ENCODE measurements at places on chromosomes 1 and 21.

GRCh38 chr1:38183096-38183495, 136.5 kb upstream of the POU3F1 start:
- DNase-seq: no peak

- DNase-seq: no peak
Measured at GRCh38 chr1:109886827-109887226, 23.8 kb upstream of the CSF1 start.

- no peak for DNase-seq
Measured at GRCh38 chr1:208837242-208837641, 593.1 kb upstream of the PLXNA2 start.

DNA sequence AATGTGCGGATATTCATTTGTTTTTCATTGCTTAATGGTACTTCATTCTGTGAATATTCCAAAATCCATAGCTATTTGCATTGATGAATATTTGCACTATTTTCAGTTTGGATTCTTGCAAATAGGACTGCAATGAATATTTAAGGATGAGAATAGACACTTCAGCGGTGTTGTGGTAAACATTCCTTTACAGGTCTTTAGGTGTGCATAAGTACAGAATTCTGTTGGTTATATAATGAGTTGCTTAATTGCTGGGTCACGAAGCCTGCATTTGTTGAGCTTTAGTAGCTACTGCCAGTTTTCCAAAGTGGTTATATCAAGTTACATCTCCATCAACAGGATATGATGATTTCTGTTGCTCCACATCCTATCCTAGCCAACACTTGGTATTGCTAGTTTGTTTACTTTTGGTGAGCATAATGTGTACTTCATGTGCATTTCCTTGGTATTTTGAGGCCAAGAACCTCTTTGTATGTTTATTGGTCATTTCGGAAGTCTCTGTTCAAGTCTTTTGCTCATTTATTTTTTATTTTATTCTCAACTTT, 64.2 kb upstream of the CYYR1 start:
- no peak for DNase-seq

DNA sequence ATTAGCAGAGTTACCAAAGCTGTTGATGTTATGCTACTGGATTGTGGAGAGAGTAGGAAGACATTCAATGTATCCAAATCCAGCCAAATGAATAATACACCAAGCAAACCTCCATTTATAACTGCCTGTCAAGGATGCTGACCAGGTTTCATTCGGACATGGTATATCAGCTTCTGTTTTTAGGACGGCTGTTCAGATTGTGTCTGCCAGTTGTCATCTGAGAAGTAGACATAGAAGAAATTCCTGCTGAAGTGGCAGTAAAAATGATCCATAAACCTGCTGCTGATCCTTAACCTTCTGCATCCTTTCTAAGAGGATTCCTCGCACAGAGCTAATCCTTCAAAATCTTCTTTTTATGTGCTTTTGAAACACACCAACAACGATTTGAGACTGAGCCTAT, 663.6 kb upstream of the PLXNA2 start:
- DNase-seq: no peak

GRCh38 chr1:47918257-47918867, 78.8 kb downstream of the TRABD2B start:
- DNase-seq: no peak
